ENCODE measurements at places on chromosomes 7 and 10. TPM values are rescaled to one million over a fixed set of nuclear protein-coding genes. Genes with fewer than 3 reads are reported as not detected.

GTF2IRD2 gene
- 1.8 TPM for total RNA-seq

SPDYE9 gene
- not detected for total RNA-seq

VSTM2A gene
- total RNA-seq = not detected

GPER1 gene
- total RNA-seq = 1.8 TPM

GLRX3 gene
- 100.0 TPM for total RNA-seq

TRIM50 gene
- total RNA-seq = not detected

TMEM229A gene
- total RNA-seq = not detected

ERVW-1 gene
- total RNA-seq = not detected

MYO1G gene
- not detected for total RNA-seq

GIMAP8 gene
- total RNA-seq = 16.7 TPM

MYL10 gene
- not detected for total RNA-seq

H2BK1 gene
- total RNA-seq = not detected
